ENCODE measurements at places on chromosomes 2 and 18.

DNA sequence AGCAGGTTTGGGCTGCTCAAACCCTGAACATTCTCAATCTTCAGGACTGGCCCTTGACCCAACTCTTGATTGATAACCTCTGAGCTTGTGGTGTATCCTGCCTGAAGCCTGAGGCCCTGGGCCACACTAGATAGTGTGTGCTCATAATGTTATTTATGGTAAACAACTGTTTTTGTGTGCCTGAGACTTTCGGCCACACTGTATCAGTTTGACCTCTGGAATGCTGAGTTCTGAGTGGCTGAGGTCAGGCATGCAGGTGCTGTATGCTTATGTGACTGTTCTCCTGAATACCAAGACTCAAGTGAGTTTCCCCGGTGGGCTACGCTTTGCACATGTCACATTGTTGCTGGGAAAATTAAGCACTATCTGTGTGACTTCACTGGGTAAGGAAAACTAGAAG, 82.2 kb upstream of the RMP24 start:
- DNase-seq, result no peak

- no peak for DNase-seq
Measured at GRCh38 chr2:18455236-18455862, 105.1 kb downstream of the RDH14 start.

DNA sequence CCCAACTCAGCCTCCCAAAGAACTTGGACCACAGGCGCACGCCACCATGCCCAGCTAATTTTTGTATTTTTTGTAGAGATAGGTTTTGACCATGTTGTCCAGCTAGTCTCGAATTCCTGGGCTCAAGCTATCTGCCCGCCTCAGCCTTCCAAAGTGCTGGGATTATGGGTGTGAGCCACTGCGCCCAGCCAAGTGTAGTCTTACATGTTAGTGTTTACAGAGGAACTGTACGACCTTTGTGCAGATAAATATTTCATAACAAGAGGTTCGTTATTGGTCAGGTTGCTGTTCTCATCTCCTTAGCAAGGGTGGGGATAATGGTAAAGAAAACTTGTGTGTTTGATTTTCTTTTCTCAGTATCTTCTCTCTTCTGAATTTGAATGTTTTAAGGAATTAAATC, 46.5 kb downstream of the RALBP1 start:
- no peak for DNase-seq

GRCh38 chr2:120606931-120607330, 128.7 kb upstream of the GLI2 start:
- DNase-seq, result no peak

DNA sequence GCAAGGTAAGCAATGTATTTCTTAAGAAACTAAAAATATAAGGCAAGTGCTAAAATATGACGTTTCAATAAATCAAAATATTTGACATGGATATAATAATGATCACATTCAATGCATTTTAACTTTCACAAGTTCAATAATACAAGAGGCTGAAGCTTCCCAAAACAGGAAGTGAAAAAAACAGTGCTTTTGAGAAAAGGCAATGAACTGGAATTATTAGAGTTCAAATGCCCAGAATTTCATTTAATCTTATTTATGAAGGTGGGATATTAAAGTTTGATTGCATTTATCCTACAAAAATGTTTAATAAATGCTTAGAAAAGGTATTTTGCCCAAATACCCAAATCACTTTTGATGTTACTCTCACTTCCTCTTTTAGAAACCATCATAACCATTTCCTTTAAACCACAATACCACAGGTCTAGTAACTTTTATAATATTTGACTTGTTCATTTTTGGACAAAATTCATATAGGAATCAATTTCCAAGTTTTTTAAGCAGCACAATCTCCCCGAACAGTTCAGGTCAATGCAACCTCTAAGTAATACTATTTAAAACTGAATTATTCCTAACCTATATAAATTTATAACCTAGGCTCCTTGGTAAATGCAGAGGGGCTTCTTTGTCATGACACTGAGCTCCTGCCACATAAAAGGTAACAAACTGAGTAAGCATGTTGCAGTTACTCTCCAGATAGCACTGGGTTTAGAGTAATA, 2.1 kb downstream of the NCKAP1 start:
- DNase-seq, result no peak

DNA sequence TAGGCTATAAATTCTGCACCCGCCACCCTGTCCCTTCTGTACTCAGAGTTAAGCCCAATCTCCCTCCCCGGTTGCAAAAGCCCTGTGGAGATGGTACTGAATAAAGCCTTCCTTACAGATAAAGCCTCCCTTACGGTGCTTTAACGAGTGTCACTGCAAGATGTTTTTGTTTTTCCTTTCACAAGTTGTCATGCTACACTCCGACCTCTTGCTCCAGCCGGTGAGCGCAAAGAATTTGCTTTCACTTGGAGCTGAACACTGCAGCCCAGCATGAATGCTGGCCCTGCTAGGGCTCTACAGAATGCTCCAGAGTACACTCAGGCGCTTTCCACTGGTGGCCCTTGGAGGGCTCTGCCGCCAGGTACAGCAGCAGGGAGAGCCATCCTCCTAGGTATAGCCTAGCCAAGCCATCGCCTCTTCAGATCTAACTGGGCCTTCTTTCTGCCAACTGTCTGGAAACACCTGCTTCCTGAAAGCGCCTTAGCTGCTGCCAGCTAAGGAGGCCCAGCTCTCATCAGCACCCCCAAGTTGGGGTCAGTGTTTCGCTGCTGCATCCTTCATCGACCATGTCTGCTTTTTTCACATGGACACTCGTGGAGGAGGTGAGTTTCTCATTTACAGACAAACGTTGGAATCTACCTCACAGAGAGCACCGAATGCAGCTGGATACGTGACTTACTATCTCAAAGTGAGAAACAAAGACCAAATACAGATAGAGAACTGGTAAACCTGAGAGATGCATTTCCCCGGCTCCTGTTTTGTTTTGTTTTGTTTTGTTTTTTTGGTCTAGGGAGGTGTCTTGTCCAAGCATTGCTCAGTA, 13.4 kb upstream of the CREG2 start:
- DNase-seq, result no peak

DNA sequence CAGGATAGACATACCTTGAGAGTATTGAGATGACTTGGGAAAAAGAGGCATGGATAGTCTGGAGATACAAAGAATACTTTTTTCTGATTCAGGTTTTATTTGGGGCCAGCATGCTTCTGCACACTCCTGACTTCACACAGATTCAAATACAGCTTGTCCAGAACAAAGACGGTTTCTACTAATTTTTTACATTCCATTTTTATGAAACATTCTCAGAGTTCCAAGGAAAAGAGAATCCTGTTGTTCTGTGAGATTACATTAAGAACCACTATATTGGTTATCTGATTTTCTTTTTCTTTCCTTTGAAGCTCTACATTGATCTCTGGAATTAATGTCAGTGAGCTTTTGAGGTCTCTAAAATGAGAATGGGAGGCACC, 41.0 kb downstream of the PTPRM start:
- DNase-seq, result no peak

DNA sequence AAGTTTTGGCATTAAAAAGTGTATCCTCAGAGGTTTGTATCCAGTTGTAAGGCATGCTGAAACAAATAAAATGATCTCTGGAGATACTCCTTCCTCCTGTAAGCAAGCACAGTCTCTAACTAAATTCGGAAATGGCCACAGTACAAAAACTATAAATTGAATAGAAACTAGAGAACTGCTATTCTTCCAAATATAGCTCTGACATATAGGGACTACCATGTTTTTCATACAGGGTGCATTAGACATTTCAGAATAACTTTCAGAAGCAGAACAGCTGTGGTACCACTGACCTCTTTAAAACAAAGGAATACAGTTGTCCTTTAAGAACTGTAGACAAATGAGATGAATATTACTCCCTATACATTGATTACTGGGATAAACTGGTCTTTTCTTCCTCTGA, 568.5 kb downstream of the ARHGAP15 start:
- DNase-seq, result no peak

DNA sequence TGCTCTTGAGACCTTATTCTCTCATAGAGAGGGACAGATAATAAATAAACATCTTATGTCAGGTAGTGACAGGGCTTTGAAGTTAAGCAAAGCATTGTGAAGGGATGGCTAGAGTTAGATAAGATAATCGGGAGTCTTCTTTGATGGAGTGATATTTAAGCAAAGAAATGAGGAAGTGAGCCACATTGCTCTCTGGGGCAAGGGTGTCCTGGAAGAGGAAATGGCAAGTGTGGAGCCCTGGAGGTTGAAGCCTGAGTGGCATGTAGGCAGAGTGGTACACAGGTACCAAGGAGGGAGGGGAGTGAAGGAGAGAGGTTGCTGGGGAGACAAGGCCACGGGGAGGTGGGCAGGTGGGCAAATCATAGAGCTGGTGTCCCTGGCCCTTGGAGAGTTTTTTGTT, 110.2 kb downstream of the CTAGE1 start:
- DNase-seq, result no peak

GRCh38 chr2:2698182-2699120, 367.4 kb upstream of the MYT1L start:
- DNase-seq, result no peak

DNA sequence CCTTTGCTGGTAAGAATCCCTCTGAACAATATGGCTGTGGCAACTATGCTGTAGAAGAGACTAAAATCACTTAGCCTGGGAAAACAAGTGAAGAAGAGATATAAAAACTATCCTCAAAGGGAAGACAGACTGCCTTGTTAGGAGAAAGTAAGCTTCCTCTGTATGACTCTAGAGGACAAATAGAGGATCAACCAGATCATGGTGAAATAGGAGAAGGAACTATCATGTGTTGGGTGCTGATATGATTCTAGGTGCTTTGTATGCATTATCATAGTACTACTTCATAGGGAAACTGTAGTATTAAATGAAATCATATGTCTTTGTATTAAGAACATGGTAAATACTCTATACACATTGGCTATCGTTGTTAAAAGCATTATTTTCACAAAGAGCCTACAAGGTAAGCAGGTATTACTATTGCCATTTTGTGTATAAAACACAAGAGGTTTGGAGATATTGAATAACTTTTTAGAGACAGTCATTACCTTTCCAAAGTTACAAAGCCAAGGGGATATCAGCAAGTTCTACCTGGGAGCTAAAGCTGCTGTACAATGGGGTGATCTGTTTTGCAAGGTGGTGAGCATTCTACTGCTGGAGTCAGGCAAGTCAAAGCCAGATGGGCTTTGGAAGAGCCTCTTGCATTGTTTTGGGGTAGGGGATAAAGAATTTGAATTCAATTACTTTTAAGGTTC, 402.6 kb downstream of the ALK start:
- DNase-seq, result no peak

- DNase-seq, result no peak
Measured at GRCh38 chr2:11581124-11581796, 47.4 kb downstream of the GREB1 start.

DNA sequence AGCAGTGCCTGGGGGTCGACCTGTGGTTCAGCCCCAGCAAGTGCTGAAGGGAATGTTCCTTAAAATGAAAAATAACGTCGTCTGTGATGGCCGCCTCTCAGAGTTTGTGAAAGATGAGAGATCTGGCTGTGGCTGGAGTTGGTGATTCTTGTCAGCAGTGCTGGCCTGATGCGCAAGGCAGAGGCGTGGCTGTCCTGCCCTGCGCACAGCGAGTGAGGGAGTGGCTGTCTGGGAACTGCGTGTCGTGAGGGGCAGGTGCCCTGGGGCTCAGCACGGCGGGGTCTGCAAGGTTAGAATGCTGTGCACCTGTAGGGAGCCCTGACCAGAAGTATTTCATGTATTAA, 8.8 kb downstream of the NFATC1 start:
- no peak for DNase-seq

- DNase-seq, result no peak
Measured at GRCh38 chr18:46402396-46402795, 254.6 kb downstream of the LOXHD1 start.

GRCh38 chr18:23890589-23890988, 124.0 kb upstream of the TTC39C start:
- DNase-seq, result no peak

DNA sequence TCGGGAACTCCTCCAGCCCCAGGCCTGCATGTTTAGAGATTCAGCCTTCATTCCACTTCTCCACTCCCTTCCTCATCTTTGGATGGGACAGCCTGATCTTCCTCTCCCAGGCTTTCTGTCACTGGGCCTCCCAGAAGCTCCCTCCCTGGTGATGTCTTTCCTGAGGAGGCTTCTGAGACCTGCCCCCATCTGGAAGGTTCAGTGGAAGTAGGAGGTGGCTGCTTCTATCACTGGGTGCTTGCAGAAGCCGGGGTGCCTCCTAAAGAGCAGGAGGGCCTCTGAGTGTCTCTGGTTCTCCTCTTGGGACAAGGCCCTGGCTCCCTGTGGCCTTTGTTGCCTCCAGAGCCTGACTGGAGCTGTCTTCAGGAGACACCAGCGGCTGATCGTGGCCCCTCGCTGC, 108.7 kb downstream of the CELF4 start:
- no peak for DNase-seq

GRCh38 chr18:61435064-61435652, 101.9 kb downstream of the CDH20 start:
- DNase-seq, result no peak

DNA sequence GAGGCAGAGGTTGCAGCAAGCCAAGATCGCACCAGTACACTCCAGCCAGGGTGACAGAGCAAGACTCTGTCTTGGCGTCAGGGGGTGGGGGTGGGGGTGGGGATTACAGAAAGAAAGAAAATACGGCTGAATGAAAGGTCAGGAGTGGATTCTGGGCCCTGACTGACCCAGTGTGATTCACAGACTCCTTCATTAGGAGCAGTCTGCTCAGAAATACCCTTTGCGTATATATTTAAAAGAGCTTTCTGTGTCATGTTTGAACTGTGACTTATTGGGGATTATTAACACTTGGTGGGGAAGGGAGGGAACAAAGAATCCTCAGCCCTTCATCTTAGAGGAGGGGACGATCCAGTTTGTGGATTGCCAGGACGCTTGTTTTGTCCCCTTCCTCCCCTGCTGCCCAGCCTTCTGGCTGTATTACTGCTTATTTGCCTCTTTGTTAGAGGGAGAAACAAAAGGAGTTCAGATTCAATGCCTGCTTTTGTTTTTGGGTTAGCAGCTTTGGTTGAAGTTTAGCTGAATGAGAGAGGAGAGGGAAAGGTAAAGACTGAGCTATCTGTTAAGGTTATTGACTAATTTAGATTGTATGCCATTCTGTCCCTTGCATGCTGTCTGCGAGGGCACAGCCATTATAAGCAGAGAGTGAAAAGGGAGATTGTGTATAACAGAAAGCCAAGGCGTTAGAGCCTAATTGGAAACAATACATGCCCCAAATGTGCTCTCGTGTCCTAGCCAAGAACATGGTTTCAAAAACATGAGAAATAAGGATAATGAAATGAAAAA, 118.3 kb downstream of the FMNL2 start:
- no peak for DNase-seq

GRCh38 chr2:121298476-121298875, 13.5 kb upstream of the TFCP2L1 start:
- DNase-seq, result no peak

- DNase-seq, result no peak
Measured at GRCh38 chr2:134167015-134167414, 86.9 kb upstream of the MGAT5 start.
